ENCODE measurements at places on chromosomes 16 and 17.

- no peak for DNase-seq
Measured at GRCh38 chr16:82699260-82699659, 72.5 kb downstream of the CDH13 start.

DNA sequence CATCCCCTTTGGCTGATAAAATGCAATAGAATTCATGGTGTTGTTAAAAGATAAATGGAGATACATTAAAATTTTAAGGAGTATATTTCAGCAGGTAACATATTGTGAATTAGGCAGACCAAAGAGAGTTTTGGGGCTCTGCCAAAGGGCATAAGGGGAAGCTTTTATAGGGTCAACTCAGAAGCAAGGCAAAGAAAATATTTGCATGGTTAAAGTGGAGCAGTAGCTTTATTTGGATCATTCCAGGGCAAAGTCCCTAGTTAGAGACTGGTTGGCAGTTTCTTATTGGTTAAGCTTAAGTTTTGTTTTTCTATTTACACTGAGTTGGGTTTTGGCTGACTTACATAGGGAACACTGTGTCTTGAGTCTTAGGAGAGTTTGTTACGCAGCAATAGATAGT lies 75.1 kb upstream of the CA10 start:
- no peak for DNase-seq

DNA sequence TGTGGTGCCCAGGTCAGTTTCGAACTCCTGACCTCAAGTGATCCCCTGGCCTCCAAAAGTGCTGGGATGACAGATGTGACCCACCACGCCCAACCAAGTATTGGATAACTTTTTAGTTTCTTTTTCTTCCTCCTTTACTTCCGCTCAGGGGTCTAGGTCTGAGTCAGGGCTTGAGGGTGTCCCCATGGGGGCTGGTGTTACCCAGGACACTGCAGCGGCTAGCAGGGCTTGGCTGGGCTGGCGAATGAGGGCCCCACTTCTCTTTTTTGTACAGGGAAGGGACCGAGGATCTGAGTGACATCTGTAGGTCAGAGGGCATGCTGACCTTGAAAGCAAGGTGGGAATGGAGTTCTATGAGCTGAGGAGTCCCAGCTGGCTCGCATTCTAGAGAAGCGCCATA lies 24.9 kb downstream of the RAB11FIP3 start:
- DNase-seq, result no peak

- no peak for DNase-seq
Measured at GRCh38 chr16:78244131-78244895, 144.9 kb downstream of the WWOX start.

DNA sequence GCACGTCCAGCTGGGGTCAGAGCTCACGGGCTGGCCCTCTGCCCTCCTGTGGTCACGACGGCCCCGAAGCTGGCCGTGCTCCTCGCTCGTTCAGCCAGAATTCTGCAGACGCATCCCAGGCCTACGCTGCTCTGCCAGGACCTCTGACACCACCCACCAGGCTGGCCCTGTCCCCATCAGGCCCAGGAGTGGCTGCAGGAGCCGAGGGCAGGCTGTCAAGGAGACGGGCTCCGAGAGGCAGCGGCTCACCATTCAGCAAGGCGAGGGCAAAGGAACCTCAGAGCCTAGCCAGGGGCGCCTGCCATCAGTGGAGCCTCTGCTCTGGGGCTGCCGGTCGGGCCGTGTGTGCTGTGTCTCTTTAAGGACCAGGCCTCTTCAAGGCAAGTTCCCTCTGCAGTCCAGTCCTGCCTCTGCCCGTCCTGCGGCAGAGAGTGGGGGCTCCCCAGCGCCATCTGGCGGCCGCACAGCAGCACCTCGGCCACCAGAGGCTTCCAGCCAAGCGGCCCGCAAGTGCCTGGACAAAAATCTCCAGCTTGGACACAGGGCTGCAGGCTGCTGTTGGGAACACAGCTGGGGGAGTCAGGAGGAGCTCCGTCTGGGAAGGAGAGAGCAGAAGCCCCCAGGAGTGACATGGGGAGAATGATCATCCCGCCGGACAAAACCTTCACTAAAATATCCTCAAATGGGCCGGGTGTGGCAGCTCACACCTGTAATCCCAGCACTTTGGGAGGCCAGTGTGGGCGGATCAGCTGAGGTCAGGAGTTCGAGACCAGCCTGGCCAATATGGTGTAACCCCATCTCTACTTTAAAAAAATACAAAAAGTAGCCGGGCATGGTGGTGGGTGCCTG lies 7.4 kb upstream of the ABR start:
- no peak for DNase-seq

DNA sequence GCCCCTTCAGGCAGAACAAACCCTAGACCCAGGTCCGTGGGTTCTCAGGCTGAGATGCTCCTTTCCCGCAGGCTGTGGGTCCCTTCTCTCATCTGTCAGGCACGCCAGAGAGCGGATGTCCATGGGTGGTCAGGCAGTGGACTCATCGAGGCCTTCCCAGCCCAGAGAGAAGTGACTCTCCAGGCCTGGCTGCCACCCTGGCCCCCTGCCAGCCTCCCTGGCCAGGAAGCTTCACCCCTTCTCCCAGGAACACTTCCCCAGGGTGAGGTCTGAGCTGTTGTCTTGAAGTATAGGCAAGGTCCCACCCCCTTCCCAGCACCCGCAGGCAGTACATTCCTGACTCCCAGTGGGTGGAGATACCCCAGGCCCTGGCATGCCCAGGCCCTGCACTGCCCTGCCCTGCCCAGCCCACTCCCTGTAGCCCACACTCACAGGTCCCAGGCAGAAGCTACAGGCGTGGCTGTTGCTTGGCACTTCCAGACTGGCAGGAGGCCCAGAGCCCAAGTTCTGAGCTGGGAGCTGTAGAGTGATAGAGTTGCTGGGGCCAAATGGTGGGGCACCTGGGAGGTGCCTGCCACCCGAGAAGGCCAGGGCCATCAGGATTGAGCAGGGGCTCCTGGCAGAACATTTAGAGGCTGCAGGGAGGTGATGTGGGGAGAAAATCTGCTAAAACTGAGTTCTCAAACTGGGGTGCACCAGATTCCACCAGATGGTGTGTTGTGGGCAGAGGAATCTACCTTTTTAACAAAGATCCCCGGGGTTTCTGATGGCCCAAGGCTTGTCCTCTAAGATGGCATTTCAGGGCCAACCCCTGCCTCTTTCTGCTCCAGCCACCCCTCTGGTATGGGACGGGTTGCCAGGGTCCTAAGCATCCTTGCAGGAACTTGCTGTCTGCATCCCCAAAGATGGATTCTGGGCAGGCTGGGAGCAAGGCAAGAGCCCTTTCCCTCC lies 6.7 kb downstream of the ITGA3 start:
- DNase-seq, result no peak

DNA sequence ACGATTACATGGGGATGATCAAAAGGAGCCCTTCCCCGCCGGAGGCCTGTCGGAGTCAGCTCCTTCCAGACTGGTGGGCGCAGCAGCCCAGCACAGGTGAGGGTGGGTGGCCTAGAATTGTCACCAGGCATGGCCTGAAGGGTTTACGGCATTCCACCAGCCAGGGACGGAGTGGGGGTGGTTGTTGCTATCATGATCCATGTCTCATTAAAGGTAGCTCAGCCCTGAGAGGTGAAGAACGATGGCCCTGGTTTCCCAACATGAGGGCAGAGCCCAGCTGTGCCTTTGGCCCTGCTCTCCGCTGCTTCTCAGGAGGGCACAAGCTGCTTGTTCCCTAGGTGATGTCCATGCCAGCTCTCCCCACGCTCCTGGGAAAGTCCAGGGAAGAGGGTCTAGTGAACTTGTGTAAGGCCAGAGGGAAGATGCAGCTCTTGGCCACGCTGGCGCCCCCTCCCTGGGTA lies 14.2 kb downstream of the IRF8 start:
- DNase-seq, result no peak

GRCh38 chr17:55366020-55366481 lies 55.6 kb downstream of the MMD start:
- DNase-seq, result no peak

GRCh38 chr16:16021020-16021419 lies 71.6 kb downstream of the ABCC1 start:
- DNase-seq, result no peak

DNA sequence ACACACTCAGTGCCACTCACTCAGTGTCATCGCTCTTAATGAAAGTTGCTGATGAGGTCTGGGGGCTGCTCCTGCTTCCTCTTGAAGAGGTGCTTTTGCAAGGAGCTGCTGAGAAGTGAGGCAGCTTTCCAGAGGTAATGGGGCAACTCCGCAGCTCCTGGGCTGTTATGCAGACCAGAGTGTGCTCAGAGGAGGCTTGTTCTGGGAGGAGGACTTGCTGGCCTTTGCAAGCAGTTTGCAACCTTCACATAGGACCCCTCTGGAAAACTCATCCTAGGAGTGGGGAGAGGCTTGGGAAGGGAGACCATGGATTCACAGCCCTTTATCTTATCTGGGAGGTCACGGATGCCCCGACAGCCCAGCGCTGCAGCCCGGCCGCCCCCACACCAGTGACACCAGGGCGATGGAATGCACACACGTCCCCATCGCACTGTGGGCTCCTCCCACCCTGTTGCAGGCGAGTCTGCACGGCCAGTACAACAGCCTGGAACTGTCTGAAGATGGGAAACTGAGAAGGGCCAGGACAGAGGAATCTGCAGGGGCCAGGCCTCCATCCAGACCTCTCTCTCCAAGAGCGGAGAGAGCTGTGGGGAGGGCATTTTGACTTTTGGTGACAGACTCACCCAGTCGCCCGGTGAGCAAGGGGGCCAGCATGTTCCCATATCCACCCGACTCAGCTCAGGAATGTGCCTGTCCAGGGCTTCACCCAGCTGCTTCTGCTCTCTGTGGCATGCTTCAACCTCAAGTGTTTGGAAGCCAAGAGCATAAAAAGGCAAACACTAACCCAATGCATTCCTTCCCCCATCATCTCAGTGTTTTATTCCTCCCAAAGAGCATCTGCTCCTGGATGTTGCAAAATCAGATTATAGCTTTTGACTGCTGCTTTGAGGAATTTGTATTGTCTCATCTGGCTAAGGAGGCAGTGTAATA lies 78.6 kb upstream of the ZNF469 start:
- no peak for DNase-seq

- DNase-seq, result no peak
Measured at GRCh38 chr16:74605332-74605731, 1.6 kb downstream of the GLG1 start.

DNA sequence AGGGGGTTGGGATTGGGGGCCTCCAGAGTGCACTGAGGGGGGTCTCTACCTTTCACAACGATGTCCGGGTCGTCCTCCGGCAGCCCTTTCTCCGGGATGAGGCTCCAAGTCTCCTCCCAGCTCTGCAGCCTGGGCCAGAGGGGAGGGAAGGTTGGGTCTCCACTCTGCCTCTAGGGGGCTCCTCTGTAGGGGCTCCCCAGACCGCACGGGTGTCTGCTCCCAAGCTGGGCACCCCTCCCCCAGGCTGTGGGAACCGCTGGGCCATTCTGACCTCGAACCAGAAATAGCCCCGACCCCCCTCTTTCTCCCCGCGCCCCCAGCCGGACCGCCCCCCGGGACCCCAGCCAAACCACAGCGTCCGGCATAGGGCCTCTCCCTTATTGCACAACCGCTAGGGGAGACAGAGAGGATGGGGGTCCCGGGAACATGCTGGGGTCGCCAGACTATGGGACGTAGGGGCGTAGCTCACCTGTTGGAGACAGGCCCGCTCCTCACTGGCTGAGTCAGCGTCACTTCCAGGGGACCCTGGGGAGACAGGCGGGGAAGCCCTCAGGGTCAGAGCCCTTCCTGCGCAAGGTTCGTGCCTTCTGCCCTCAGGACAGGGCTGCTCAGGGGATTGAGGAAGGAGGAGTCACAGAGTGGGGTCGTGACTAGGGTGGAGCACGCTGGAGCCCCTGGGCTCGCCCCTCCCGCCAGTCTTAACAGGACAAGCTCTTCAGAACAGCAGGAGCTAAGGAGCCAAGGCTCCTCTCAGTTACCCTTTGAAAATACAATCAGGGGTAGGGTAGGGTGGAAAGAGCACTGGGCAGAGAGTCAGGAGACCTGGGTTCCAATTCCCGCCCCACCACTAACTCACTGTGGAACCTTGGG lies 2.7 kb downstream of the PLEKHH3 start:
- DNase-seq, result no peak

DNA sequence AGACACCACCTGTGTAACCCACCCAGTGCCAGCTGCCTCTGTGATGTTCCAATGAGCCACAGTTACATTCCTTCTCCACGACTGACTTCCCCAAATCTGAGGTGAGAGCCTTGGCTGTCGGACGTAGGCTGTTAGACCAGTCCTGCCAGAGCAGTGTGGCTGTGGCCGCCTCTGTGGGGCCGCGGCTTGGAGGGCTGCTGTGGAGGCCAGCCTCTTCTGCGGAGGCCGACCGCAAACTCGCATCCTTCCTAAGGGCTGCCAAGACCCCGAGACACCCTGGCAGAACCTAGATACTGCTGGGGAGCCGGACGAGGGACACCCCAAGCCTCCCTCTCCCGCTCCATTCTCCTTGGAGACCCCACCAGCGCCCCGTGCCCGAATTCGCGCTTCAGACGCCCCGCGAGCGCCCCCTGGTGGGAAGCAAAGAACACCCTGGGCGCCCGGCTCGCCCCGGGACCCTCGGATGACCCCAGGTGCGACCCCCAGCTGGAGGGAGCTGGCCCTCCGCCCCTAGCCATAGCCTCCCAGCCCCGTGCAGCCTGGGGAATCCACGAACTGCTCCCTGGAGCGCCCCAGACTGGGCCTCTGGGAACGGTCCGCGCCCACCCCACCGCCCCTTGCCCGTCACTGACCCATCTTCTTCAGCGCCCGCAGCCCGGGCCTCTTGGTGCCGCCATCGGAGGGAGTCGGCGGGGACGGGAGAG lies 547 bp downstream of the PLCD3 start:
- no peak for DNase-seq

- DNase-seq, result no peak
Measured at GRCh38 chr17:79789943-79790804, 6.7 kb downstream of the CBX8 start.

- no peak for DNase-seq
Measured at GRCh38 chr17:1861391-1862010, 31.7 kb downstream of the RPA1 start.

- no peak for DNase-seq
Measured at GRCh38 chr16:57007530-57007929, 18.2 kb downstream of the NLRC5 start.

- DNase-seq, result no peak
Measured at GRCh38 chr17:77379832-77380231, 239.1 kb downstream of the SEC14L1 start.

DNA sequence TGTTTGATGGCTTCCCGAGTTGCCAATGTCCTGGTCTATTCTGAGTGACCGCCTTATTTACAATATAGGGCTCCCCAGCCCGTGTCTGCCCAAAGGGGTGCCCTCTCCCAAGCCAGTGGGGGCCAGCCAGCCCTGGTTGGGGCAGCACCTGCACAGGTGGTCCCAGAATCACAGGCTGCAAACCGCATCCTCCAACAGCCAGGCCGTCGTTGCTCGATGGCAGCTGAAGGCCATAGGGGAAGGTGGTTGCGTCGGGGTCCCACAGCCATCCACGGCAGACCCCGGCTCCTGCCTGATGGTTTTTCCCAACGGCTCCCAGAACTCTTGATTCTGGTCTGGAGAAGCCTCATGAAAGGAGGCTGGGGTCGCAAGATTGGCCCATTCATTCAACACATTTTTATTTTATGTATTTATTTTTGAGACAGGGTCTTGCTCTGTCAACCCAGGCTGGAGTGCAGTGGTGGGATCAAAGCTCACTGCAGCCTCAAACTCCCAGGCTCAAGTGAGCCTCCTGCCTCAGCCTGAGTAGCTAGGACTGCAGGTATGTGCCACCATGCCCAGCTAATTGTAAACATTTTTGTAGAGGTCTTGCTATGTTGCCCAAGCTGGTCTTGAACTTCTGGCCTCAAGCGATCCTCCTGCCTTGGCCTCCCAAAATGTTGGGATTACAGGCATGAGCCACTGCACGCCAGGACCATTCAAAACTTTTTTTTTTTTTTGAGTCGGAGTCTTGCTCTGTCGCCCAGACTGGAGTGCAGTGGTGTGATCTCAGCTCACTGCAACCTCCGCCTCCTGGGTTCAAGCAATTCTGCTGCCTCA lies 79.0 kb upstream of the TOB1 start:
- DNase-seq, result no peak

Measured in cortex of kidney (tissue), 1 donor.